ENCODE measurements at places on chromosomes 4 and X.

DNA sequence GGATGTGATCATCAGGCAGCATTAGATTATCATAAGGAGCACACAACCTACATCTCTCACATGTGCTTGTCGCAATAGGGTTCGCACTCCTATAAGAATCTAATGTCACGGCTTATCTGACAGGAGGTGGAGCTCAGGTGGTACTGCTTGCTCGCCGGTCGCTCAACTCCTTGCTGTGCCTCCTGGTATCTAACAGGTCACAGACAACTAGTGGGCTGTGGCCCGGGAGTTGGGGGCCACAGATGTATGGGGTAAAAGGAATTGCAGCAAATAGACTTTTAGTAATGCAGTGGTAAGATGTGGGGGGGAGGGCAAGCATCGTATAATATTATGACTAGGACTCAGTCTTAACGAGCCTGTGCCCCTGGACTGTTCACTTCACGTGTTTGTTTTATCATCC lies 624.8 kb downstream of the CENPC start:
- no peak for DNase-seq

- DNase-seq = no peak
These were observed 899 bp upstream of the TMPRSS11D start for GRCh38 chr4:67884701-67885100.

- no peak for DNase-seq
These were observed 6.8 kb upstream of the VSIG4 start for GRCh38 chrX:66046612-66047235.

DNA sequence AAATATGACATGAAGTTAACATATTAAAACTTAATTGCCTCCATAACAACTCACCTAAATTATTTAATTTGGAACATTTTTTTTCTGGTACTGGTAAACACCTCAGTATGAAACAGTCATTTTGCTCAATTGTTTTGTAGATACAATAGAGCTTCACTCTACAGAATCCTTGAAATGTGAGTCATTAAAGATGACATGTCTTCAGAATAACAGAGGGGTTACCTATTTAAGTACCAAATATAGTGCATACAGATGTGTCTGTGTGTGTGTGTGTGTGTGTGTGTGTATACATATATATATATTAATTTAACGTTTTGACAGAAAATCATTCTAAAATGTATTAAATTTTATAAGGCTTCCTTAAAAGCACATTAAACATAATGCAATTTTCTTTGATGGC lies 297.6 kb downstream of the INPP4B start:
- no peak for DNase-seq

DNA sequence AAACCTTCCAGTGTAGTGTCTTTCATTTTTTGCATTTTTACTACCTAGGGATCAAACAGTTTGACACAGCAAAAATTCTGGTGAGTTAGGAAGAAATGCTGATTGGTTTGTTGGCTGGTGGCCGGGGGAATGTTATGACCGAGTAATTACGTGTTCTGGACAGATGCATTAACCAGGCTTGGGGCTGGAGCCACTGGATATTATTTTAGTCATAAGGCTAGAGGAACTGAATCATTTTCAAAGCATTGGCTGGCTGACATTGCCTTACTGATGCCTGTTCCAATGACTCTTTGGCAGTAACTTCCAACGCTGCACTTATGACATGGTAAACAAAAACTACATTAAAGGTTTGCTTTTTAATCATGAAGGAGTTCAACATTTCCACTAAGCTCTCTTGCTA lies 84.6 kb downstream of the FBXO8 start:
- peak; percentile 82 for DNase-seq
